Iris pigment epithelial cell (primary cell): ENCODE measurements at places on chromosomes 16 and 17.
A peak's percentile ranks its signal among the peaks of the same experiment; 100 is the strongest.

DNA sequence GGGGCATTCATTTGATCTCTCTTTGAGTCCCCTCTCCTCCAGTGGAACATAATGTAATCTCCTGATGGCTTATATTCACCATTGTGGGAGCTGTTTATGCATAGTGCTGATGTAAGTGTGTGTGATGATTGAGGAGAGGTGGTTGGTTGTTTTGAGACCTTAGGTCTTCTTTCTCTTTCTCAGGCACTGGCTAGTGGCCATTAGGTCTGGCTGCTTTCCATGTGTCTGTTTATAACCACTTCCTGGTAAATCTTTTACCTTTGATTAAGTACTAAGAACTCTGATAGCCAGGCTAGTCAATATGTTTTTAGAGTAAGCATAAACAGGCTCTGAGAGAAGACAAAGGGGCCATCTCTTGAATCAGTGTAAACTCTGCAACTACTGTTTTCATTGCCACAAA lies 27.9 kb downstream of the VAT1L start:
- DNase-seq, result peak; percentile 88

GRCh38 chr17:57091186-57091618 lies 6.2 kb downstream of the AKAP1 start:
- no peak for DNase-seq

- peak; percentile 2 for DNase-seq
Measured at GRCh38 chr16:17515421-17516210, 44.9 kb upstream of the XYLT1 start.

GRCh38 chr16:84279881-84280280 lies 14.8 kb upstream of the WFDC1 start:
- no peak for DNase-seq

DNA sequence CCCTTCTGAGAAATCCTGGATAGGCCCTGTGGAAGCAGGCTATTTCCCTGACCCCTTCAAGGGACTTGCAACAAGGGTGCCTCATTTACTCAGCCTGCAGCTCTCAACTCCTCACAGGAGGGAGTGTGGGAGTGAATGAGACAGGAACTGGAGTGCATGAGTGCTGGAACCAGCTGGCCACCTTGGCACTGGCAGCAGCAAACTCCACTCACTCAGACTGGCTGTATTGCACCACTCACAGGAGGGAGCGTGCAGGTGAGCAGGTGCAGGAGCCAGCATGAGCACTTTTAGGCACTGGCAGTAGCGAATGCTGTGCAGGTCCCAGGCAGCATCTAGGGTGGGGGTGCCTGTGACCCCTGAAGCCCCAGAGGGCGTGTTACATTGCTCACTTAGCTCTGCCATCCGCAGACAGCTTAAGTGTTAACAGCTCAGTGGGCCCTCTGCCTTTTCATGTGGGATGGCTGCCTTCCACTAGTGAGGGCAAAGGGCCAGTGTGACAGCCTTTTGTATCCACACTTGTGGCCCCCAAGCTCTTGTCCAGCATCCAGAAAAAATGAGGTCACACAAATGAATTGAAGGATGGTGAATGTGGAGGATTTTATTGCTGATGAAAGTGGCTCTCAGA lies 11.0 kb upstream of the ZNHIT3 start:
- DNase-seq, result no peak

DNA sequence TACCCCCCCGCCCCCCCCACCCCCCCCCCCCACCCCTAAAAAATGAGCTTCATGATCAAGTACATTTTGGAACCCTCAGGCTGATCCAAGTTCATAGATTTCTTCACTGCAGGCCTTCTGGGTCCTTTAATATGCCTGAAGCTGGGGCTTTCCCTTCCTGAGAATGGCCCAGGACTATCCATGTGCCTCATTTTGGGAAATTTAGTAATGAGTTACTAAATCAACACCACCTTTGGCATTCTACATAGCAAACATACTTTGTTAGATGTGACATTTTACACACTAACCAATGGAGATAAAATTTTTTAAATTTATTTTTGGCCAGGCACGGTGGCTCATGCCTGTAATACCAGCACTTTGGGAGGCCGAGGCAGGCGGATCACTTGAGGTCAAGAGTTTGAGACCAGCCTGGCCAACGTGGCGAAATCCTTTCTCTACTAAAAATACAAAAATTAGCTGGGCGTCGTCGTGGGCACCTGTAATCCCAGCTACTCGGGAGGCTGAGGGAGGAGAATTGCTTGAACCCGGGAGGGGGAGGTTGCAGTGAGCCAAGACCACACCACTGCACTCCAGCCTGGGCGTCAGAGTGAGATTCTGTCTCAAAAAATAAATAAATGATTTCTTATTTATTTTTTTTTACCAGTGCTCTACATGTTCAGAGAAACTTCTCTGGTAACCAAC lies 14.0 kb downstream of the HERPUD1 start:
- DNase-seq, result no peak

GRCh38 chr16:46763147-46763546 lies 15.0 kb upstream of the MYLK3 start:
- DNase-seq, result no peak

GRCh38 chr16:79171931-79172705 lies 428.4 kb downstream of the MAF start:
- DNase-seq, result no peak

- no peak for DNase-seq
Measured at GRCh38 chr16:68719993-68720489, 17.1 kb upstream of the CDH1 start.

DNA sequence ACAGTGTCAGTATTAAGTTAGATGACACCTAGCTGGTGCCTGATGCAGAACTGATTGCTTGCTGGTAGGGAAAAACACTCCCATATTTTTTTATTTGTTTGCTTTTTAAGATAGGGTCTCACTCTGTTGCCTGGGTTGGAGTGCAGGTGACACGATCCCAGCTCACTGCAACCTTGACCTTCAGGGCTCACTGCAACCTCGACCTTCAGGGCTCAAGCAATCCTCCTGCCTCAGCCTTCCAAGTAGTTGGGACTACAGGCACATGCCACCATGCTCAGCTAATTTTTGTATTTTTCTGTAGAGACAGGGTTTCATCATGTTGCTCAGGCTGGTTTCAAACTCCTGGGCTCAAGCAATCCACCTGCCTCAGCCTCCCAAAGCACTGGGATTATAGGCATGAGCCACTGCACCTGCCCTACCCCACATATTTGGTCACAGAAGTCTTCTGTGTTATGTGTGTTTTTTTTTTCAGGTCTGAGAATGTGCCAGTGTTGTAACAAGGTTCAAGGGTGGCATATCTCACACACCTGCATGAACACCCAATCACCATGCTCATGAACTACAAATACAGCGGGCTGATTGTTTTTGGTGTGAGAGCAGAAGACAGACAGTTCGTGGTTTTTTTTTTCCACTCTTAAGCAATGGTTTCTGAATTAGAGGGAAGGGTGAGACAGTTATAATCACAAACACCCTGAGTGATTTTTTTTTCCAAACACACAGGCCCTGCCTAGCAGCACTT lies 22.8 kb downstream of the SPAG9 start:
- DNase-seq, result no peak

DNA sequence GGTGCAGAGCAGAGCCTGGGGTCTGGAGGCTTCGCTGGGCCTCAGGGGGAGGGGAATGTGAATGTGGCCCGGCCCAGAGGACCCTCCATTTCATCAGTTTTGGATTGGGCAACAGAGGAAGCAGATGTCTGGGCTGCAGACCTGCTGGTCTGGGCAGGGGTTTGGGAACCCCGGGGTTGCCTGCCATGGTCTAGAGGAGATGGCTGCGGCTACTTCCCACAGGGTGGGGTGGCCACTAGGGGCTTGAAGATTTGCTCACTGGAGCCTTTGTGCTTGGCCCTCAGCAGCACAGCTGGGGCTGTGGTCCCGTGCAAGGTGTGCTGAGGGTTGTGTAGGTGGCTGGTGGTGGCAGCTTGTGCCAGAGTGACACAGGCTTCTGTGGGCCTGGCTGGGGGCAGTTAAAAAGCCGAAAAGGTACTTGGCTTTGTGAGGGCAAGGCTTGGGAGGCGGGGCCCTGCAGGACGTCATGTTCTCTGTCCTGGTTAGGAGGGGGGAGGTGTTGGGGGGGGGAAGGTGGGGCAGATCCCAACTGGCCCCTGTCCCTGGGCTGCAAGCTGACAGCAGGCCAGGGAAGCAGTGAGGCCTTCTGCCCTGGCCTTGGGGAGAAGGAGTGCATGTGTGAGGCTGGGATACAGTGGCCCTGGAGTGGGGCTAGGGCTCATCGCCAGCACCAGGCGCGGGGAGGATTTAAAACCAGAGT lies 98.0 kb downstream of the KPNA2 start:
- no peak for DNase-seq

DNA sequence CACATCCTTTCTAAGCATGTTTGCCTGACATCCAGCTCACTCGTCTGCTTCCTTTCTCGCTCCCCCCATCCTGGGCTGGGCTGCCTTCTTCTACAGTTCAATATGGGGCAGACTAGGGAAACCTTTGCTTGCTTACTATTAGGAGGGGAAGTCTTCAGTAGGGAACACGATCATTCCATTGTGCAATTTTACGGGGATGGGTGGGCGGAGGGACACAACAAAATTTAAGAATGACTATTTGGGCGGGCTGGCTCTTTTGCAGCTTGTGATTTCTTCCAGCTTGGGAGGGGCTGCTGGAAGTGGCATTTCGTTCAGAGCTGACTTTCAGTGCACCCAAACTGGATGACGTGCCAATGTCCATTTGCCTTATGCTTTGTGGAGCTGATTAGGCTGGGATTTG lies 25.4 kb downstream of the PCTP start:
- DNase-seq, result no peak

DNA sequence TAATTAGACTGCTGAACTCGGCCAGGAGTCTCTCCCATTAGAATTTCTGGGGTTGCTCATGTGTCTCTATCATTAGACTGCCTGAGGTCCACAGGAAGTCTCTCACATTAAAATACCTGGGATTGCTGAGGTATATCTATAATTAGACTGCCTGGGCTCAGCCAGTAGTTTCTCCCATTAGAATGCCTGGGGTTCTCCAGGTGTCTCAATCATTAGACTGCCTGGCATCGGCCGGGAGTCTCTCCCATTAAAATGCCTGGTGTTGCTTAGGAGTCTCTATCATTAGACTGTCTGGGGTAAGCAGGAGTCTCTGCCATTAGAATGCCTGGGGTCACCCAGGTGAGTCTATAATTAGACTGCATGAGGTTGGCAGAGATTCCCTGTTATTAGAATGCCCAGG lies 2233.4 kb downstream of the TP53TG3F start:
- DNase-seq, result no peak

DNA sequence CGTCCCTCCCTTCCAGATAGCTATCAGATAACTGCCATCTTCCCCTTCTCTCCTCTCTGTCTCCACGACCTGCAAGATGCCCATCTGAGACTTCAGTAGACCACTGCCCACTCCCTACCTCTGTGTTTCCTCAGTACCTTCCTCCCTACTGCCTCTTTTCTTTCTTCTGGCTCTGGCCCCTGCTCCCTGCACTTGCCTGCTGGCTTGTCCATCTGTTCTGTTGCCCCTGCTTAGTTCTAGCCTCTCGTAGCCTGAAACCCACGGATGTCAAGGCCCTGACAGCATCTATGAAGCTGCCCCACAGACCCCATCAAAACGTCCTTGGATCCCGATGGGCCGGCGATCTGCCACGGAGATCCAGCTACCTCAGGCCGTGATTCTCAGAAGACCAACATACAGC lies 53.0 kb downstream of the ELAC2 start:
- DNase-seq, result no peak

DNA sequence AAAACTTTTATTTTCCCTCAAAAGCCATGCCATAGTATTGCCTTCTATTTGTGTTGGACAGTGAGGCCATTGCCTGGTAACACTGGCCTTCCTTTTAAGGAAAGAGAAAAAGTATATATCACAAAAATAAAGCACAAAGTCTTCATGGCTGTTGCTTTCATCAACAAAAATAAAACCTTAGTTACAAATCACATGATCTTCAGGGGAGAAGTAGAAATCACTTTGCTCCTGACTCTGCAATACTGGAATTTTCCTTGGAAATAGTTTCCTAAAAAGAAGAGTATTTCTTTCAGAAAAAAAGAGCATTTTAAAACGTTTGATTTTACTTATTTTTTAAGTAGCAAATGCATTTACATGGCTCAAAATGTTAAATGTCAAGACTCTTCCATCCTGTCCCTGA lies 41.9 kb downstream of the FAM20A start:
- no peak for DNase-seq

DNA sequence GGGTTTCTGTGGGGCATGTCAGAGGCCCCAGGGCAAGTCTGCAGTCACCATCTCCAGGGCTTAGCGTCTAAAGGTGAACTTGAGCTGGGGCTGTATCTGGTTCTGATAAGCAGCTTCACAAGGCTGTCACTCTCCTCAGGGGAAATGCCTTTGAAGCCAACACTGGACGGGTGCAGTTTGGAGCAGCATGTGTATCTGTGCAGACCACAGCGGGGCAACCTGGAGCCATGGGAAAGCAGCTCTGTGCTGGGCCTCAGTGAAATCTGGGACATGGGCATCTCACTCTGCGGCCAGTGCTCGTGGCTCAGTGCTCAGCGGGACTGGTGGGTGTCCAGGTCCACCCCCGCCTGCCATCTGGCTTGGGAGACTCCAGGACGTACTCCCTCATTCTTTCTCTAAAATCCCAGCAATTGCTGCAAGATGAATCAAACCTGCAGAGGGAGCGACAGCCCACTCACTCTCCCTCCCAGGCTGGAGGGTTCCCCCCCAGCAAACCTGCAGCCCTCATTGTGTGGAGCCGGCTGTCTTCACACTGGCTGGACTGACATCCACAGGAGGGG lies 63.5 kb downstream of the PRMT7 start:
- no peak for DNase-seq

DNA sequence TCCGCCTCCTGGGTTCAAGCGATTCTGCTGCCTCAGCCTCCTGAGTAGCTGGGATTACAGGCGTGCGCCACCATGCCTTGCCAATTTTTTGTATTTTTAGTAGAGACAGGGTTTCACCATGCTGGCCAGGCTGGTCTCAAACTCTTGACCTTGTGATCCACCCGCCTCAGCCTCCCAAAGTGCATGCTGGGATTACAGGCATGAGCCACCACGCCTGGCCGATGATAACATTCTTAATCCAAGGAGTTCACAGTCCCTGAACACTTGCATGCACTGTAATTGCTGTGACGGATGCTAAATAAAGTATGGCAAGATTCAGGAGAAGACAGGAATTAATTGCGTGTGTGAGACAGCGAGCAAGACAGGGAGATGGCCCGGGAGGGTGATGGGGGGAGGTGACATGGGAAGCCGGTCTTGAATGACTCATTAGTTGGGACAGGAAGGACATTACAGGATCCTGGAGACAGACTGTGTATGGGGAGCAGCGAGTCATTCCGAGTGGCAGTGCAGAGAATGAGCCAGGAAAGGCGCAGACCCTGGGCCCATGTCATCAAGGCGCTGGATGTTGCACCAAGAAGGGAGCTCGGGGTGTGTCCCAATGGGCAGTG lies 6.7 kb downstream of the ABCA3 start:
- DNase-seq, result no peak

DNA sequence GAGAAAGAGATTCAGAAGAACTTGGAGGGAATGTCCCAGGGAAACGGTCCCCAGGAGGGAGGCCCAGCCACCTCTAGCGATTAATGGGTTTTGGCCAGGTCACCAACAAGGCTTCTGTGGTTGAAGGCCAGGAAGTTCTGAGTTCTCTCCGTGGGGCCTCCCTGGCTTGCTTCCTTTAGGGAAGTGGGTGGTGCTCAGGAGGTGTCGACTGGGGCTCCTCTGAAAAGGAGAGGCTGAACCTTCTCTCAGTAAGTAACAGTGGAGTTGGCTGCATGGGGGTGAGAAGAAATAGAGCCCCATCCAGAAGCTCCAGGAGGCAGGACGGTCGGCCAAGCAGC lies 77.1 kb upstream of the GSE1 start:
- DNase-seq, result no peak
